Activated T-cell treated with anti-CD3 and anti-CD28 coated beads, Interleukin-2, amount 50 U/mL, for 48 hours (primary cell): ENCODE measurements at places on chromosomes 7 and 10.

DNA sequence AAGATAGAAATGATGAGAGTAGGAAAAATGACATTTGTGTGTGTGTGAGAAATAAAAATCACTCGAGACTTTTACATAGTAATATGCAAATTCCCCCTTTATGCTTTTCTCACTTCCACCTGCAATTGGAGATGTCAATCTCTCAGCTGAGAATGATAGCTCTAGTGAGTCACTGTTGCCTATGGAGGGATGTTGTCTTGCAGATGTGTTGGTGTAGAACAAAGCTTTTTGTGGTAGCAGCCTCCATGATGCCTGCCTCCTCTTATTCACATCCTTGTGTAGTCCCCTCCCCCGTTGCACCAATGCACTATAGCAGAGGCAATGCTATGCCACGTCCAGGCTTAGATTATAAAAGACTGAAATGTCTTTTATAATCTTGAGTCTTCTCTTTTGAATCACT is 33.8 kb downstream of the SPAG6 start:
- peak; percentile 54 for DNase-seq

DNA sequence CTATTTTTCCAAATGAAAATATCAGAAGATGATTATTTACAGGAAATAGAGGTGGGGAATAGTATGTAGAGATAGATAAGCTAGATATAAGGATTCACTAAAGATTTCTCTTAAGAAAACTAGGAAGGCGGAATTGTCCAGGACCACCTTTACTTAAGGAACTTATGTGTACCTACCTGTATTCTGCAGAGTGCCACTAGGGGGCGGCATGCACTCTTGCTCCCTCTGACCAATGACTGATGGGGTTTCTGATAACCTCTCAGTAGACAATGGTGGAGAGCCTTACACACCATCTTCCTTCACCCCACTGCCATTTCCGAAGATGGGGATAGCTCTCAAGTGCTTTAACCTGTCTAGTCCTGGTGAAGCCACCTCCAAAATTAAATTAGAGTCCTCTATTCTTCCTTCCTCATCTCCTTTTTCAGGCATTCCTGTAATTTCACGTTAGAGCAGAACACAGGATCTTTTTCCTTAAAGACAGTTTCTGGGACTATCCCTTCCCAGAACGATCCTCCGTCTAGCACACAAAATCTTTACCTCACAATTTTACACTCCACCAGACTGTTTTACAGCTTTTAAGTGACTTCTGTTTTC is 453.1 kb downstream of the SORCS1 start:
- peak; percentile 48 for DNase-seq

DNA sequence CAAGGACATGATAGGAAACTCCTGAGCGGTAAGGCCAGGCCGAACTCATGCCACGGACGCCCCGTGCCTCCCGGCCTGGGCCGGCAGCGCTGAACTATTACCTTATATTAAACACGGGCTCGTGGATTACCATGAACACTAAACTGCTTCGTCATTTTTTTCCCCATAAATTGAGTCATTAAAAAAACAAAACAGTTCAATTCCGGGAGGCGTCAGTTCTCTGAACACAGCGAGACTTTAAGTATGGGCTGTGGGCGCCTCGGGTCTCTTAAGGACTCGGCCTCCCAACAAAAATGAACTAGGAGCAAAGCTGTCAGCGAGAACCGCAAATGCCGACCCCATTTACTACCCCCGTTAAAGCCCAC is 519 bp downstream of the PITRM1 start:
- DNase-seq: no peak

- DNase-seq: no peak
These were observed 19.1 kb upstream of the FAM53B start for GRCh38 chr10:124763267-124763666.
